ENCODE measurements at places on chromosomes 5 and 9.

GRCh38 chr5:157845914-157846598 is 12.9 kb downstream of the CLINT1 start:
- DNase-seq: no peak

DNA sequence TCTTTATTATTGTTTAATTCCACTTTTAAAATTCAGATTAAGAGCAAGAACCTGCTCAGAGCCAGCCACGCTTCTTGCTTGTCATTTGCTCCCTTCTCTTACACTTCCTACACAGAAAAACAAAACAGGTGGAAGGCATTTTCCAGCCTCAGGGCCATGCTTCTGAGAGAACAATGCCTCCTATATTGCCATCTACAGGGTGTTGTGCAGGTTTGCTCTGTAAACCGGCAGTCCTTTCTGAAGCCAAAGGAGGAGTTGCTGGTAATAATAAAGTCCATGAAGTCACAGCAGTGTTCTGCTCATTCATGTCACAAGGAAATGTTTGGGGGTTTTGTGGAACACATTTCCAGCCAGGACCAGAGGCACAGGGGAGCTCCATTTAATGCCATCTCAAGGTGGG is 16.1 kb upstream of the PRLR start:
- DNase-seq: no peak

GRCh38 chr9:136827794-136828473 is 14.3 kb upstream of the AJM1 start:
- DNase-seq: no peak

- DNase-seq: no peak
Measured at GRCh38 chr9:124749781-124750180, 21.3 kb downstream of the NR6A1 start.

GRCh38 chr5:128637031-128637430 is 99.0 kb upstream of the FBN2 start:
- no peak for DNase-seq

DNA sequence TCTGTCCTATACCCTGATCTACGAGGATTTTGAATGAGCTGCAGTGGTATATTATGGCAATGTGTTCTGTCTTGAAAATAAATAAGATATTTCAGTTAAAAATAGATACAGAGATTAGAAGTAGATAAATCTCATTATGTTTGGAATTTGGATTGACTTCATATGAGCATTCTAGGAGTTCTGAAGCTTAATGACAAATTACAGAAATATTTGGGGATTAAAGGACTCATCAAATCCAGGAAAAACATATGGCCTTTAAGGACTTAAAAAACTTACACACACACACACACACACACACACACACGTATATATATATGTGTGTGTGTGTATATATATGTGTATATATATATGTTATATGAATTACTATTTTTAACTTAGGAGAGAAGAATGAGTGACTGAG is 446.9 kb upstream of the CD180 start:
- DNase-seq: no peak

DNA sequence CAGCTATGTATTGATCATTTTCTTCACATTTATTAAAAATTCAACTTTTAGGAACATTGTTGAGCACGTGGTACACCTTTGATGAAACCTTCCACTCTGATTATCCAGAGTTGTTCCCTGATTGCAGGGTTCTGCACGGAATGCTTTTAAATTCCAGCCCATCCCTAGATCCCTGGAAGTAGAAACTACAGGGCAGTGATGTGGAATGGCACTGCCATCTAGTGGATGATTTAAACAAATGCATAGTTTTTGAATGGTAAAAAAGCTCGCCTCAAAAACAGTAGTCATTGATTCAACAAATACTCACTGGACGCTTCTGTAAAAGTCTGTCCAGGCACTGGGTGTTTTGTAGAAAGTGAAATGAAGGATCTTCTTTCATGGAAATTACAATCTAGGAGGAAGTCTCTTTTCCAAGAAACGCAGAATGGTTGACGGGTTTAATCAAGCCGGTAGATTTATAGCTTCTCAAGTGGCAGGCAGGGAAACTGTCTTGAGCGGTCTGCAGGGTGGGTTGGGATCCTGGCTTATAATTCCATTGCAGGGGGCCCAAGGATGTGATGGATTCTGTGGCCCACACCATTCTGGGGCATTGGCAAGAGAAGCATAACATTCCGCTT is 118.4 kb downstream of the ARHGAP26 start:
- peak; percentile 35 for DNase-seq

DNA sequence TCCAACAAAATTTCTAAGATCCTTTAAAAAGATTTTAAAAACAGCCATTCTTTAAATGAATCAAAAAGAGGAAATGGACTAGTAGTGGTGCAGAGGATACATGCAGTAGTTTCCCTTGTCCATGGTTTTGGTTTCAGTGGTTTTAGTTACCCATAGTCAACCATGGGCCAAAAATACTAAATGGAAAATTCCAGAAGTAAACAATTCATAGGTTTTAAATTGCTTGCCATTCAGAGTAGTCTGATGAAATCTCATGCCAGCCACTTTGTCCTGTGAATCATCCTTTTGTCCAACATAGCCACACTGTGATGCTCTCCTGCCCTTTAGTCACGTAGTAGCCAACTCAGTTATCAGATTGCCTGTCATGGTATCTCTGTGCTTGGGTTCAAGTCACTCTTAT is 286.1 kb downstream of the ANXA1 start:
- no peak for DNase-seq

DNA sequence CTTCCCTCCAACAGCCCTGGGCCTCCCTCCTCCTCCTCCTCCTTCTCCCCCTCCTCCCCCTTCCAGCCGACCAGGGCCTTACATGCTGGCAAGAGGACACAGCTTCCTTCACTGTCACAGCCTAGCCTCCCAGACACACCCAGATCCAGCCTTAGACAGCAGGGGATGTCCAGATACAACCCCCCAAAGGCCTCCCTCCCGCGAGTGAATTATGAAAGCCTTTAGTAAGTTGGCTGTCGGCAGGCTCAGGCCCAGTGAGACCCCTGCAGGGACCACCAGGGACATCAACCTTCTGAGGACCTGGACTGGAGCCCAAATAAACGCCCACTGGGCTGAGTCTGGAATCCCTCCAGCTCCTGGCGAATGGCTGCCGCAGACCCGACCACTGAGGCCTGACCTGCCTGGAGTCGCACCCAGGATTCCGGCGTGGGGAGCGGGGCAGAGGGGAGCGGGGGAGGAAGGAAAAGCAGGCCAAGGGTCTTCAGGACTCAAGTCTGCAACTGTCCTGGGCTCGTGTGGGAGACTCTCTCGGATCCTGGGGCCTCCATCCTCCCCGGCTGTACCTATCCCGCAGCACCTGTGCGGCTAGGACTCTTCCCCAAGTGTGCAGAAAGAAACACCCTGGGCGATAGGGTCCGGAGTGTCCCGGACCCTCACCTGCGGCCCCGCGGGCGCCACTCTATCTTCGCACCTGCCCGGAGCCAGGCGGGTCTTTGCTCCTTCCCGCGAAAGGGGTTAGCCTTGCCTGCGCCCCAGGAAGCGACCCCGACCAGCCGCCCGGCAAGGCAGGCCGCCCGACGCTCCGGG is 705 bp downstream of the SEPTIN8 start:
- DNase-seq: no peak

DNA sequence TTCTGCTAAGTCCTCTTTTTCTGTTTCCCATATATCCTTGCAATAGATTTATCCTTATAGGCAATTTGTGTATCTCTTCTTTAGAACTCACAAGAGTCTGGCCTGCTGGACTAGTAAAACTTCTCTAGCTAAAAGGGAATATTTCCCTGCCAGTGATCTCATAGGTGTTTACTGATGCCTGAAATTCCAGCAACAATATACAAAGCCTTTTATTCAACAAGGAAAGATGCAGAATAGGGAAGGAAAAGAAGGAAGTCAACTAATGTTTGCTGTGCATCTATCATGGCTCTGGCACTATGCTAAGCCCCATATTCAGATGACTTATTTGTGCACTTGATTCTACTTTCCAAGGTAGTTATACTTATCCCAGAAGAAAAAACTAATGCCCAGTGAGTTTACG is 160.0 kb upstream of the DMRTA1 start:
- no peak for DNase-seq

GRCh38 chr5:137395011-137395755 is 103.9 kb downstream of the SPOCK1 start:
- DNase-seq: peak; percentile 70

GRCh38 chr9:131319486-131319885 is 30.0 kb downstream of the PLPP7 start:
- DNase-seq: no peak

- DNase-seq: no peak
Measured at GRCh38 chr5:72508241-72509170, 1.3 kb upstream of the ZNF366 start.

GRCh38 chr5:61450493-61451279 is 118.6 kb downstream of the ZSWIM6 start:
- peak; percentile 31 for DNase-seq

DNA sequence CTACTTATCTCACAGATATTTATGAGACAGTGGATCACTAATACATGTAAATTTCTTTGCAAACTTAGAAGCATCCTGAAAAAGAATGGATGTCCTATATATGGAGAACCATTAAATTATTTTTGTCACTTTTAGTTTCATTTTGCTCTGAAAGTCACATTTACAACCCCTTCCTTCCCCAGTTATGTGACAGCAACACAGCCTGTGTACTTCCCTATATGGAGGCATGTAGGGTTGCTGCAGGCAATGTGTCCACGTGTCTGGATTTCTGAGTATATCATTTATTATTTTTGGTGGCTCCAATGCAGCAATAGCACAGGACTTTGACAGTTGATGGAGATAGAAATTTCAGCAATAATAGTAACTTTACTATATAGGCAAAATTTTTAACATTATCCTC is 156.4 kb downstream of the ST8SIA4 start:
- no peak for DNase-seq

GRCh38 chr9:89956331-89956730 is 351.5 kb downstream of the GADD45G start:
- DNase-seq: no peak

- DNase-seq: peak; percentile 37
Measured at GRCh38 chr5:155728146-155728856, 598.7 kb upstream of the SGCD start.

DNA sequence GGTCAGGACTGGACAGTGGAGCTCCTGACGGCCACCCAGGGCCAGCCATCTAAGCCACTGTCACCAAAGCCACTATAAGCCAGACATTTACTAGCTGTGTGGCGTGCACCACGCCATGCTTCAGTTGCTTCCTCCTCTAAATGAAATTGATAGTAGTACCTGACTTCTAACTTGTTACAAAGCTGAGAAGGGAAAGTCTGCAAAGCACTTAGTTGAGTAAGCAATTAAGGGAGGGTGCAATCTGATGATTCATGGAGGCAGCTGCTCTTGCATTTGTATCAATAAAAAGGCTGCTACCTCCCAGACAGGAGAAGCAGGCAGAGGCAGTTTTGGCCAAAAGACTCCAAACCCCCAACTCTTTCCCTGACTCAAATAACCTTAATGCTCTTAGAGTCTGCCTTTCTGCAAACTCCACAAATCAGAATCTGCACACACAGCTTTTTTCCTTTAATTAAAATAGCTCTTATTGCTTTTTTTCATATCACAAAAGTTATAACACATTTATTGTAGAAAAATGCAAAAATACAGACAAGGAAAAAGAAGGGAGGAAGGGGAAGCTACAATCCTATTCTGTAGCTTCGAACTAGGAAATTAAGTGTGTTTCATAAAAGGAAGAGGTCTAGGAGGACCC is 19.3 kb upstream of the RAPGEF1 start:
- peak; percentile 88 for DNase-seq

GRCh38 chr5:44536650-44537260 is 147.5 kb upstream of the FGF10 start:
- peak; percentile 6 for DNase-seq

GRCh38 chr9:104923740-104924139 is 4.2 kb downstream of the ABCA1 start:
- no peak for DNase-seq

GRCh38 chr5:129063483-129064113 is 31.0 kb upstream of the ISOC1 start:
- no peak for DNase-seq

- no peak for DNase-seq
Measured at GRCh38 chr5:75510836-75511434, 494 bp downstream of the CERT1 start.

GRCh38 chr9:131942146-131942720 is 137.4 kb downstream of the MED27 start:
- no peak for DNase-seq

- DNase-seq: no peak
Measured at GRCh38 chr9:86282979-86283535, 719 bp upstream of the ISCA1 start.

DNA sequence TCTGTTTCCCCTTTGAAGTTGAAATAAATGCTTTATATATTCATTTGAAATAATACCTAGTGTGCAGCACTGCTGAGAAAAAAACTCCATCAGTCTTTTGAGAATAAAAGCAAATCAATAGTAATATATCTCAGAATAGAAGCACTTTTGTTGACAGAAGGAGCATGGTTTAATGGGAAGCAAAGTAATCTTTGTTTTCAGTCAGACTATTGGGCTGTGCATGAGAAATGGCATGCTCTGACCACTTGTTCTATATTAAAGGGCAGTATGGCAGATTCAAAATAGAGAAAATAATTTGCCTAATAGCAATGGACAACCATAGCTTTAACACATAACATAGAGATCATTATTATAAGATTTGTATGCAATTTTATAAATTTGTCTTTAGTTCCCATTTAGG is 12.4 kb downstream of the CDH10 start:
- DNase-seq: no peak

Data from NCI-H2171 (cell line).